ENCODE measurements at places on chromosomes 1 and 21. TPM values are rescaled to one million over a fixed set of nuclear protein-coding genes. Genes with fewer than 3 reads are reported as not detected.

The LMOD1 gene
- 60.0 TPM for total RNA-seq

The STIL gene
- 2.3 TPM for total RNA-seq

DNA sequence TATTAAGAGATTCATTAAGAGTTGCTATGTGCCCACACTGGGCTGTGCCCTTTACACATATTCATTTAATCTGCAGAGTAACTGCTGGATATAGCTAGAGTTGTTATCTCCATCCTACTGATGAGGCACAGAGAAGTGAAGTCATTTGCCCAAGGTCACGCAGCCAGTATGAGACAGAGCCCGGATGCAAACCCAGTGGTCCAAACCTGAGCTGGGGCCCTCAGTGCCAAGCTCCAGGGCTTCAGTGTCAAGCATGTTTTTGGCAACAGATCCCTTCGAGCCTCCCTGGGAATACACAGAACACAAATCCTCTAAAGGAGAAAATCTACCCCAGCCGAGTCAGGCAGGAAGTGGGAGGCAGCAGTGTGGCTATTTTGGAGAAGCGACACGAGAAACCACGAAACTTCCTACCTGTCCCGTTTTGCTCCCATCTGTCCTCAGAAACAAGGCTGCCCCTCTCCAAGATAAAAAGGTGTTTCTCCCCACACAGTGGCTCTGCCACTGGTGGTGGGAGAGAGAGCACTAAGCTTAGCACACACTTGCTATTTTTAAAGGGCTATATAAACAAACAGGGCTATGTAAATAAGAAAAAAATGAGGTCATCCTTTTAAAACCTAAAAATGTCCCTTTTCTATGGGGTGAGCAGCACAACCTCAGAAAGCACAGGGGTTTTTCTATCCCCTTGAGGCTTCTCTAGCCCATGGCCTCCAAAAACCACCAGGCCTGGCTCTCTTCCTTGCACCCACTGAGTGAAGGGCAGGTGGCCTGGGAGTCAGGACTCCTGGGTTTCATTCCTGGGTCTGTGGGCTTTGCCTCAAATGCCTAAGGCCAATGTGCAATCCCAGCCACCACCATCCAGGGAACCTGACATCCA is 138.6 kb upstream of the EDN2 start:
- DNase-seq: no peak

DNA sequence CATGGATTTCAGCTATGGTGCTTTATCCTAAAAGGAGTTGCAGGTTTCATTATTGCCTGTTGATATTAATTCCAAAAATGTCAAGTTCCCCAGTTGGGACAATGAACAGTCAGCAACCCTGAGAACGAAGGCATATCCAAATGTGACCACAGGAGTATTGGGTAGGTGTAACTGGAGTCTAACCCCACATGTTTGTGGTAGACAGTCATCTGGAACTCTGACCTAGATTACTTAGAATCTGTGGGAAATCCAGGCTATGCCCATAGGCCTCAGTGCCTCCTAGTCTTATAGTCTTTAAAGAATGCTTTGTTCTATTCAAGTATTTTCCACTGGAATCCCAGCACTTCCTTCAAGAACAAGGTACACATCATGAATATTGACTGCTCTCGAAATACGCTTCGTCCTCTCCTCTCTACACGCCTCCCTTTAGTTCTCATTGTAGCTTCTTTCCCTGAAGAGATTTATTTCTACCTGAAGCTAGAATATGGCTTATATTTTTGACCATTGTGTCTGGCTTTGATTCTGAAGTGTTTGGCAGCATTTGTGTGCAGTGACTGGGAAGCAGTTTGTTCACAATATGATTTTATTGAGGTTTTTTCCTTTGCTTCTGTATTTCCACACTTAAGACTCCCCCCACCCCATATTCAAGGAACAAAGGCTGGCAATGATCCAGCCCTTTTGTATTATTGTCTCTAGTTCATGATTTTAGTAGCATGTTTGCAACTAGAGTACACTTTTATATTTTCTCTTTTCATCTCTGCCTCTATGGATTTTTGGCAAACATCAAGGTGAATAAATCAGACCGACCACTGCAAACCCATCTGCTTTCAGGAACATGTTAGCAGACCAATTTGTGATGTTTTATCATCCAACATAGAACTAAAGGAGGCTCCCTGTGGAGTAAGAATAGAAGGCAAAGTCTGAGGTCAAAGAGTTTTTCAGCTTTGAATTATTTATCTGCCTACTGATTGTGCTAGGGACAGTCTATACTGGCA is 178.6 kb downstream of the GPR52 start:
- no peak for DNase-seq

- DNase-seq: no peak
These were observed 135.9 kb downstream of the HHAT start for GRCh38 chr1:210464519-210465039.

DNA sequence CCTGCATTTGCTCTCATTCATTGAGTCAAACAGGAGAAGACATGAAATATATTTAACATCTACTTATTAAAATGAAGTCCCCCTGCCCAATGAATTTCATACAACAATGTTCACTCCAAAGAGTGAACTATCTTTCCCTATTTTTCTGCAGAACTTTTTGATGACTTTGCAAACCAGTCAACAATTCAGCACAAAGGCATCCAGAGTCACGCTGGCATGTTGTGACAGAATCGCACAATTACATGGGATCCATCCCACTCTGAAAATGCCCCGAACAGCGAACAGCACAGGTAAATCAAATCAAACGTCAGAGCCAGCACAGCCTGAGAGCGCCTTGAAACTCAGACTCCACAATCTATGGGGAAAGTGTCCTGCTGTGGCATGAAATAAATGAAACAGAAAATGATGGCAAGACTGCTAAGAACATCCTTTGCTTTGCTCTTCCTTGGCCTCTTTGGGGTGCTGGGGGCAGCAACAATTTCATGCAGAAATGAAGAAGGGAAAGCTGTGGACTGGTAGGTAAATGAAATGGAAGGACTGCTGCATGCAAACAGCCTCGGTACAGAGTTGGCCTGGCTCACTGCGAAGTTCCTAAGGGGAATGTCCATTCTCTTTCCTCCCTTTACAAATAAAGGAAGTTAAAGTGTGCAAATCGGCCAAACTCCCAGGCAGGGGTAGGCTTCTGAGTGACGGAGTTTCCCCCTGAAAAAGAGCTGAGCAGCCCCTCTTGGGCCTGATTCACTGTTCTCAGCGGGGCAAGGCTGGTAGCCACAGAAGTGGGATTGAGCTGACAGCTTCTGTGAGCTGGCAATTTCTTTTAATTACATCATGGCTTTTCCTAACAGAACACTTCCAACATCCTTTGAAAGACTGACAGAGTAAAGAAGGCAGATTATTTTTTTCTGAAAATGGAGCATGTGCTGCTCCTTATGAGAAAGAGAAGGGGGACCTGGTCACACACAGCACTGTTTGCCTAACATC is at the start of gene DNASE2B:
TSS of gene DNASE2B (plus strand) at position 310 of the 981 bp plus-strand sequence. CDS start at position 391, 81 bp downstream.
- no peak for DNase-seq

DNA sequence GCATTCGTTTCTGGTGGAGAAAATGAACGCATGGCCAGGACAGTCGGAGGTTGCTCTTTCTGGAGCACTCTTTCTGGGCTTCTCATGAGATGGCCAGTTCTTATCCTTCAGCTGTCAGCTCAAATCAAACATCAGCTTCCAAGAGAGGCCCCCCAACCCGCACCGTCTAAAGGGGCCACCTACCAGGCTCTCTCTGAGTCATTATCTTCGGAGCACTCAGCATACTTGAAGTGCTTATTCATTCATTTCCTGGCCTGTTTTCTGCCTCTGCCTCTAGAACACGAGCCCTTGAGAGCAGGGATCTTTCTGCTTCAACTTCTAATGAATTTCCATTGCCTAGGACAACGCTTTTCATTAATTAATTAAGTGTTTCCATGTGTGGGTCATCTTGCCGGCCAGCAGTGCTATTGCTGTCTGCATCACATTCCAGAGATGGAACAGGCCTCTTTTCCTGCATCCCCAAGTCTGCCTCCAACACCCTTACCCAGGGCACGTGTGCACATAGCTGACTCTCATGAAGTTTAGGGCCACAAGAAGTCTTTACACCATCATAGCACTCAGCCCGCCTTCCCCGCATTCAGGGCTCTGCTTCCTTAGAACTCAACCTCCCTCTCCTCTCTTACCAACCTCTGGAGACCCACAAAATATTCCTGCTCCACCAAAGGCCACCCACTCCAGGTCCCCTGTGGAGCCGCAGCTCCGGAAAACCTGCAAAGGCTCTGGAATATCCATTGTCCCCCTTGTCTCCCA is 52.1 kb upstream of the LAPTM5 start:
- no peak for DNase-seq

- no peak for DNase-seq
These were observed 405.4 kb downstream of the PTPRC start for GRCh38 chr1:199044191-199044590.
